ENCODE measurements at places on chromosomes 12 and 14. TPM values are rescaled to one million over a fixed set of nuclear protein-coding genes. Genes with fewer than 3 reads are reported as not detected.

GRCh38 chr12:96980991-96981414 lies 73.9 kb downstream of the NEDD1 start:
- H3K36me3 ChIP-seq = no peaks in the 10 kb centered on the region
- peaks cover 7% of the 10 kb centered on the region for H3K27me3 ChIP-seq
- H3K27ac ChIP-seq = no peak overlapping the region
- no peak overlapping the region for H3K4me3 ChIP-seq
- no peaks in the 10 kb centered on the region for H3K4me1 ChIP-seq

DNA sequence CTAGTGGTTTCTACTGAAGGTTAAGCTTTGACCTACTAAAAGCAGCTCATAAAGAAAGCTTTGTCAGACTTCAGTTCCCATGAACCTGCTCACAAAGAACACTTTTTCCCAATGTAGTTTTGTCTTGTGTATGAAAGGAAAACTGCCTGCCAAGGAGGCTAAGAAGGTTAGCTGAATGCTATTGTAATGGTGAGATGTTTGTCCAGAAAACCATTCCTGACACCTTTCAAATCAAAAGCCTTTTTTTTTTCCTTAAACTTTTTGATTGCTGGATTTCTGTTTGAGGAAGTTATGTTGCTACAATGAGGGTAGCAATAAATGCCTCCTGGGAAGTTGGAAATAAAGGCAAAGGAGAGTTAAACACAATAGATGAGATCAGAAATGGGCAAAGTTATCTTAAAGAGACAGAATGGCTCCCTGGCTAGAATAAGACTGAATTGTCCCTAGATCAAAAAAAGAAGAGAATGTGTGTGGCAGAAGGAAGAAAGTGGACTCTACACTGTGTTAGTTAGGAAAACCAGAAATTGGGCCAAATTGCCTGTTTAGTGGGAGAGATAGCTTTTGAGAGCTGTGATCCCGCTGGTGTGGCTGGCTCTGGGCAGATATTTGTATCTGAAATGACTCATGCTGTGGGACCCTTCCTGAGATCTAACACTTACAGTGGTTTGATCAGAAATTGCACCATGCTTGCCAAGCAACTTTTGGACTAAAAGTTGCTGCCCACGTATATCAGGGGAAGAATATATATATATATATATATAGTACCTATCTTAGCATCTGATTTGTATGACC lies 27.5 kb downstream of the TECPR2 start:
- H3K27me3 ChIP-seq = no peaks in the 10 kb centered on the region
- H3K4me3 ChIP-seq = no peak overlapping the region
- peaks cover 5% of the 10 kb centered on the region for H3K36me3 ChIP-seq
- no peak overlapping the region for H3K27ac ChIP-seq
- peaks cover 6% of the 10 kb centered on the region for H3K4me1 ChIP-seq
- no peak for DNase-seq

- H3K27ac ChIP-seq = no peak overlapping the region
- no peak overlapping the region for H3K4me3 ChIP-seq
- H3K4me1 ChIP-seq = no peaks in the 10 kb centered on the region
- DNase-seq = no peak
These were observed 110.6 kb downstream of the DIO2 start for GRCh38 chr14:80100681-80101080.

- H3K27me3 ChIP-seq = no peaks in the 10 kb centered on the region
- H3K4me3 ChIP-seq = no peak overlapping the region
- H3K27ac ChIP-seq = no peak overlapping the region
- peaks cover 12% of the 10 kb centered on the region for H3K4me1 ChIP-seq
- no peaks in the 10 kb centered on the region for H3K36me3 ChIP-seq
- DNase-seq = no peak
These were observed 71.8 kb downstream of the MYRFL start for GRCh38 chr12:69896653-69897381.

- no peaks in the 10 kb centered on the region for H3K4me1 ChIP-seq
- peak; percentile 68 for DNase-seq
- H3K4me3 ChIP-seq = no peak overlapping the region
- no peaks in the 10 kb centered on the region for H3K27me3 ChIP-seq
These were observed 6.6 kb upstream of the PLEKHG7 start for GRCh38 chr12:92696216-92696615.

- no peaks in the 10 kb centered on the region for H3K36me3 ChIP-seq
- no peaks in the 10 kb centered on the region for H3K27me3 ChIP-seq
- no peak overlapping the region for H3K4me3 ChIP-seq
- H3K27ac ChIP-seq = no peak overlapping the region
These were observed 190.4 kb upstream of the KRR1 start for GRCh38 chr12:75701859-75702258.

GRCh38 chr12:47378222-47378582 lies 298.4 kb upstream of the AMIGO2 start:
- no peaks in the 10 kb centered on the region for H3K36me3 ChIP-seq
- no peak overlapping the region for H3K4me3 ChIP-seq
- no peaks in the 10 kb centered on the region for H3K4me1 ChIP-seq
- peak overlapping the region; percentile 45 for H3K27ac ChIP-seq
- DNase-seq = no peak
- H3K27me3 ChIP-seq = no peaks in the 10 kb centered on the region

The TMEM229B gene
- total RNA-seq = 4.5 TPM

The REP15 gene
- 0.63 TPM for total RNA-seq

The CCDC88C gene
- 43.7 TPM for total RNA-seq

Measured in lung (tissue), 17 donors.